Spleen (tissue), 13 donors: ENCODE measurements at places on chromosomes 1 and 21.

GRCh38 chr1:246110343-246111219, 396.5 kb downstream of the SMYD3 start:
- no peak for DNase-seq

DNA sequence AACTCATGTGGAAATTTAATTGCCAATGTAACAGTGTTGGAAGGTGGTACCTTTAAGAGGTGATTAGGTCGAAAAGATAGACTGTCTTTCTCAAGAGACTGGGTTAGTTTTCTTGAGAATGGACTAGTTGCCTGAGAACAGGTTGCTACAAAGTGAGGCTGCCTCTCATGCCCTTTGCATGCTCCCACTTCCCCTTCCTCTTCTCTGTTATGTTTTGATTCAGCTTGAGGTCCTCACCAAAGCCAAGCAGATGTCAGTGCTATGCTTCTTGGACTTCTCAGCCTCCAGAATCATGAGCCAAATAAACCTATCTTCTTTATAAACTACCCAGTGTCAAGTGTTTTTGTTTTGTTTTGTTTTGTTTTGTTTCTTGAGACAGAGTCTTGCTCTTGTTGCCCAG, 187.0 kb upstream of the RUNX1 start:
- DNase-seq: no peak

GRCh38 chr1:188782220-188782841, 1695.3 kb downstream of the BRINP3 start:
- DNase-seq: no peak

- no peak for DNase-seq
Measured at GRCh38 chr1:183194527-183195141, 8.6 kb downstream of the LAMC2 start.

GRCh38 chr1:156420205-156421061, 51.4 kb downstream of the RHBG start:
- DNase-seq: no peak

GRCh38 chr1:149927563-149928400, at the start of gene SF3B4:
SF3B4 (minus strand) TSS chr1:149927803; CDS start chr1:149927759, 44 bp downstream.
- DNase-seq: peak; percentile 99

GRCh38 chr21:32282992-32283391, 4.1 kb upstream of the MIS18A start:
- DNase-seq: no peak
